ENCODE measurements at places on chromosomes 7 and 10.

DNA sequence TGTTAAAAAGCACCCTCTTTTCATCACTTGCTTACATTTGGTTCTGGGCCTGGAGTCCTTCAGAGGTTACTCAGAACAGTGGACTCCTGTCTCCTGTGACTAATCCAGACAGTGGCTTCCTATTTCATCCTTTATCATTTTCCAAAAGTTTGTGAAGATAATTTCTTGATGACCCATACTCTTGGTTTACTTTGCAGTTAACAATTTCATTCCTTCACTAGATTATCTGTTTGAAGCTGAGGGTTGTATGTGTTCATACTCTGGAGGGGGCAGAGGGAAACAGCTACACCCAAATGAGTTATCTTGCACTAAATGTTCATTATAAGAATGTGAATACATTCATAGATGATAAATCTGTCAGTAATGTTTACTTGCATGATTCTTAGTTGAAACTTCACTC, 124.7 kb downstream of the ZNF248 start:
- no peak for DNase-seq

DNA sequence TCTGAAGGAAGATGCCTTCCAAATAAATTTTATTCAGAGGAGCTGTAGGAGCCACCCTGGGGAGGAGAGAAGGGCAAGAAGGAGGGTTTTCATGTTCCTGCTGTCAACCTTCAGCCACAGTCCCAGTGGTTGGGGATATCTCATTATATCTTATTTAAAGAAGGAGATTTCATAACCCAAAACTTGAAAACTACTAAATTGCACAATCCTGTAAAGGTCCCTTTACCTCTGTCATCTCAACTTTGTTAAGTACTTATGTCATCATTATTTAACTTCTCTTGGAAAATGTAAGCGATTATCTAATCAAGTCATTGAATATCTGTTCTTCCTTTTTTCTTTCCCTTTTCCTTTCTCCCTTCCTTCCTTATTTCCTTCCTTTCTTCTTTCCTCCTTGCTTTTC, 794.5 kb upstream of the IGFBP3 start:
- DNase-seq: no peak

DNA sequence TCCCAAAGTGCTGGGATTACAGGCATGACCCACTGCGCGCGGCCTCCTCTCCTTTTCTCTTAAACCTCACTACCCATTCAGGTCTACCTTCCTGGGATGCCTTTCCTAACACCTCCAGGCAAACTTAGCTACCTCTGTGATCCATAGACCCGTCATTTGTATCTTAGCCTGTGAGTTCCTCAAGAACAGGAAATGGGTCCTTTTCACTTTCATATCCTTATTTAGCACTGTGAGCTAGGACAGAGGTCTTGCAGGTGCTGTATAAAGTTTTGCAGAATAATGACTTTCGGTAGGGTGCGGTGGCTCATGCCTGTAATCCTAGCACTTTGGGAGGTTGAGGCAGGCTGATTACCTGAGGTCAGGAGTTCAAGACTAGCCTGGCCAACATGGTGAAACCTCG, 215.7 kb downstream of the RELN start:
- DNase-seq: no peak

GRCh38 chr10:23343591-23344240, 881 bp downstream of the C10orf67 start:
- DNase-seq: peak; percentile 84
